Caki2 (cell line): ENCODE measurements at places on chromosomes 7 and 10.
A peak's percentile ranks its signal among the peaks of the same experiment; 100 is the strongest.

DNA sequence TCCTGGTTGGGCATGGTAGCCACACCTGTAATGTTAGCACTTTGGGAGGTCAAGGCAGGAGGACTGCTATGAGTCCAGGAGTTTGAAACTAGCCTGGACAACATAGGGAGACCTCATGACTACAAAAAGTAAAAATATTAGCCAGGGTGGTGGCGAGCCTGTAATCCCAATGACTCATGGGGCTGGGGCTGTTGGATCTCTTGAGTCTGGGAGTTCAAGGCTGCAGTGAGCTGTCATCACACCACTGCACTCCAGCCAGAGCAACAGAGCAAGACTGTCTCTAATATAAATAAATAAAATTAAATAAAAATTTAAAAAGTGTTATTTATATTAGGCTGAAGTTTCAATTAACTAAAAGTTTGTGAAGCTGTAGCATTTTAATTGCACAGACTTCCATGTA is 207.3 kb downstream of the NXPH1 start:
- DNase-seq: no peak

- DNase-seq: no peak
These were observed 85.0 kb upstream of the DDC start for GRCh38 chr7:50650057-50650664.

DNA sequence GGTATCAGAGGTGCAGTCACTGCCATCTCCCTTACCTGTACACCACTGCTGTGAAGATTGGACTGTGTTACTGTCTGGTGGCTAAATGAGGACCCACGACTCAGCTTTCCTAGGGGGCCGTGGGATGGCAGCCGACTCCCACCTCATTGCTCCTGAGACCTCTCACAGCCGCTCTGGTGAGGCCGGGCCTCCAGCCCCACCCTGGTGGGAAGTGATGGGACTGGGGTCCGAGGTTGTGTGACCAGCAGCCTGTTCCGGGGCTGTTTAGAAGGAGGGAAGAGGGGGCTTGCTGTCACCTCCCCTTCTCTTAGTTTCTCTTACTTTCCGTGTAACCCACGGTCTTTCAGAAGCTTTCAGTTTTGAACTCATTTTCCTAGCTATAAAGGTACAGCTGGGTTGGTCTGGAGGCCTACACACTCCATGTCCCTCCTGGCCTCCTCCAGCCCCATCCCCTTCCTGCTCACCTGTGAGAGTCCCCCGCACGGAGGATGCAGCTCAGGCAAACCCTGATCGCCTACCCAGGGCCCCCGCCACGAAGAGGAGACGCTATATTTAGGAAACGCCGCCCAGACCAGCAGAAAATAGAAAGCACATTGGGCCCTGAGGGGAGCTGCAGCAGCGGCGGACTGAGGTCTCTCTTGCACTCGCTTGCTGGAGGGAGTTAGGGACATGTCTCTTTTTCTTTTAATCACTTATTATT is 4.6 kb downstream of the EMX2 start:
- DNase-seq: no peak

DNA sequence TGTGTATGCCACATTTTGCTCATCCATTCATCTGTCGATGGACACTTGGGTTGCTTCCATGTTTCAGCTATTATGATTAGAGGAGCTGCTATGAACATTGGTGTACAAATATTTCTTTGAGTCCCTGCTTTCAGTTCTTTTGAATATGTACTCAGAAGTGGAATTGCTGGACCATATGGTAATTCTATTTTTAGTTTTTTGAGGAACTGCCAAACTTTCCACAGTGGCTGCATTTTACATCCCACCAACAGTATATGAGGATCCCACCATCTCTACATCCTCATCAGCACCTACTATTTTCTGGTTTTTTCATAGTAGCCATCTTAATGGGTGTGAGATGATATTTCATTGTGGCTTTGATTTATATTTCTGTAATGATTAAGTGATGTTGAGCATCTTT is 44.7 kb upstream of the ZMIZ2 start:
- DNase-seq: no peak

DNA sequence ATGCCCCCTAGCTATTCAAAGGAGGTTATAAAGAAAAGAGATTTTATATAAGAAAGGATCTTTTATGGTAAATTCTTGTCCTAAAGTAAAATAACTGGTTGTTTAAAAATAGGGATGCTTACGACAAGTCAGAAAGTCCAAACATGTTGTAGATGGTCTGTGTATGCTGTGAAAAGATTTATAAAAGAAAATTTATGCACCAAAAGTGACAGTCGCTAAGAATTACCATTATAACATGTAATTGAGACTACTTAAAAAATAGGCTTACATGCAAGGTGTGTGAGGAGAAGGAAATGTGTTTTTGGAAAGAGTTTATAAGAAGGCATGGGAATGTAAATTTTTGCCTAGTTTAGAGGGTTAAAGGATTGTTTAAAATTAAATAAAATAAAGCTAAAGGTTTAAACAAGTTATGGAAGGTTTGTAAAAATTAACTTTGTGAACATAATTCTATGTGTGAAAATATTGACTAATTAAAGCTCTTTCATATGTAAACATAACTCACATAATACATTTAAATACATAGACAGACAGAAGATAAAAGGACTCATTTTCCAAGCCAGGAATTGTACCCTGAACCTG is 118.5 kb downstream of the LYZL1 start:
- peak; percentile 16 for DNase-seq

- DNase-seq: no peak
These were observed 444.0 kb upstream of the MGMT start for GRCh38 chr10:129023082-129023481.

DNA sequence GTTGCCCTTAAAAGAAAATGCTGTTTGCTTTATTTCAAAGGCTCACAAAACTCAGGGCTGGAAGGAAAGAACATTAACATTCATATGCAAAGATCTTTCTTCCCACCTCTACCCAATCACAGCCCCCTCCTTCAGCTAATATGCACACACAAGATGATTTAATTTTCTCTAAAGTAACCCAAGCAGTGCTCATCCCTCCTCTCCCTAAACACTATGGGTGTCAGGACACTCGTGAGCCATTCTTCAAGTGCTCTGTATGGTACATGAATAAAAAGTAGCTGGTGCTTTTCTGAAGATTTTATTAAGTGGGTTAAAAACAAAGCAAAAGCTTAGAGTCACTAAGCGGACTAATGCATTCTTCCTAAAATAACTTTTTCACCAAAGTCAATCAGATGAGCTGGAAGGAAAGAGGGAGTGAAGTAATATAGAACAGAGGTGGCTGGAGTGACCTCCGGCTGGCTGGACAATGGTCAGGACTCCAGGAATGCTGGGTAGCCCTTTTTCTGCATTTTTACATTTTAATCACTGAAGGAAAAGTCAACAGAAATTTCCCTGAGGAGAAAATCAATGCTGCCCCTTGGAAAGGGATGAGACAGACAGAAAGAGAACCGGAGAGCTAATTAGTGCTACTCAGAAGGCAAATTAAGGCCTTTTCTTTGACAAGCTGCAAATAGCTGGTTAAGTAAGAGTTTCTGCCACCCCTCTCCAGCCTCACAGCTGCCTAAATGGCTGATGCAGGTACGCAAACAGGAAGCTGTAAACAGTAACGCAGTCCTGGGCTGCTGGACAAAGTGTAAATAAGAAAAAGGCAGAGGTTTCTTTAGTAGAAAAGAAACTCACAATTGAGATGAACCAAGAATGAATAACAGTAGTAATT is 6.6 kb downstream of the DGKI start:
- no peak for DNase-seq

DNA sequence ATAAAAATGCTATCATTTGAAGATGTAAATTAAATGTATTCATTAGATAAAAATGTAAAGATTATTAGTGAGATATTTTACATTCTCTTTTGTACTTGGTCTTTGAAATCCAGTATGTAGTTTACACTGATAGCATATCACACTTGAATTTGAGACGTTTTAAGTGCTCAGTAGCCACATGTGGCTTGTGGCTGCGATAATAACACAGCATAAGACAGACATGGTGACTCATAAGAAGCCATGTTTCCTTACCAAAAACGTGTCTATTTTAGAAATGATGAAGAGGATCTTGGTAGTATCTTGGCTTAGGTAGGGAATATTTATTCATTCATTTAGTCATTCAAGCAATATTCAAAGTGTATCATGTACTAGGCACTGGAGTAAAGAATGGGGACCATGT is 149.3 kb downstream of the POU6F2 start:
- no peak for DNase-seq

- no peak for DNase-seq
These were observed 89.4 kb upstream of the GPR26 start for GRCh38 chr10:123576706-123577105.

DNA sequence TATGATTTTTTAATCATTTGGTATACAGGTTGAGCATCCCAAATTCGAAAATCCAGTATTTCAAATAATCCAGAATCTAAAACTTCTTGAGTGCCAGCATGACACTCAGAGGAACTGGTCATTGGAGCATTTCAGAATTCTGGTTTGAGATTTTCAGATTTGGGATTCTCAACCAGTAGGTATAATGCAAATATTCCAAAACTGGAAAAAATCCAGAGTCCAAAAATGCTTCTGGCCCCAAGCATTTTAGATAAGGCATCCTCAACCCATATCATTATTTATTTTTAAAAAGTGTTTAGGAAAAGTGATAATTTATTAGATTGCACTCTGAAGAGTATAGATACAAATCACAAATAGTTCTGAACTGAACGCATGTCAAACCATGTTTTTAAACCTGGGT is 120.7 kb downstream of the VPS50 start:
- no peak for DNase-seq

- DNase-seq: no peak
These were observed 38.2 kb upstream of the BET1 start for GRCh38 chr7:94042381-94042780.

GRCh38 chr7:133108023-133108422 is 26.1 kb upstream of the CHCHD3 start:
- DNase-seq: no peak

GRCh38 chr7:151951672-151952338 is 4.4 kb upstream of the GALNTL5 start:
- DNase-seq: no peak

- DNase-seq: no peak
These were observed 61.1 kb downstream of the MKI67 start for GRCh38 chr10:128064970-128065580.

- no peak for DNase-seq
These were observed 28.6 kb downstream of the RTKN2 start for GRCh38 chr10:62239994-62240393.

- DNase-seq: peak; percentile 77
These were observed 80.3 kb downstream of the LRRC17 start for GRCh38 chr7:102992938-102993717.

- DNase-seq: no peak
These were observed 4.3 kb downstream of the LIPN start for GRCh38 chr10:88764110-88764509.

DNA sequence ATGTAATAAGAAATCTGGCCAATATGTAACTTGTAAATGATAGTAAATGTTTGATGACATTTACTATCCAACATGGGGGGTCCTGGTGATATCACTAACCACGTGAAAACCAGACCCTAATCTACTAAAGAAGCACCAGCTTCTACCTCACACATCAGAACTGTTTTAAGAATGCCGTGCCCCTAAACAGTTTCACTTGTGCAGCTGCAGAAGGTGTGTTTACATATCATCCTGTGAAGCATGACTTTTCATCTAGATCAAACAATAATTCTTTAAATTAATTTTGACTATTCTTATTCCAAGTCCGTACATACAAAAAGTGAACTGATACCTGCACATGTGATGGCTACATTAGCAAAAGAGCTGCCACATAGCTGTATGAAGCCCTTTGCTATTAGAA is 61.0 kb downstream of the STEAP1B start:
- no peak for DNase-seq

DNA sequence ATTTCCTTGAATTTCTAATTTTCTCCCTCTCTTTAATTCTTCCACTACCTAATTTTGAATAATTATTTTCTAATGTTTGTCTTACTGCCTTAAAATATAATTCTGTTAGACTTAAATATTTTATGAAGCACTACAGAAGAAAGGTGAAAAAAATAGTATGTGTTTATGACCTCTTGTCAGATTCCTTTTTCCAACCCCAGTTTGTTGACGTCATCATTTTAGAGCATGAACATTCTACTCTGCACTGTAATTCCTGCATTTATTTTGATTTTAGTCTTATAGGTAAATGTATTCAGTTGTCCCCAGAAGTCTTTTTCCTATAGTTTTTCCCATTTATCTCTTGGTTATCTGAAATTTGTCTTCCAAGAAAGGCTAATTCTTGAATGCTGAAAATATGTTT is 468.1 kb downstream of the SORCS3 start:
- no peak for DNase-seq

GRCh38 chr10:16891375-16892313 is 74.4 kb upstream of the RSU1 start:
- DNase-seq: peak; percentile 94

- DNase-seq: peak; percentile 90
These were observed at the start of gene CUEDC2 for GRCh38 chr10:102432162-102432950. Gene CUEDC2, minus strand, starts transcription at chr10:102432574. Its CDS starts 7,386 bp downstream, at chr10:102425188.

DNA sequence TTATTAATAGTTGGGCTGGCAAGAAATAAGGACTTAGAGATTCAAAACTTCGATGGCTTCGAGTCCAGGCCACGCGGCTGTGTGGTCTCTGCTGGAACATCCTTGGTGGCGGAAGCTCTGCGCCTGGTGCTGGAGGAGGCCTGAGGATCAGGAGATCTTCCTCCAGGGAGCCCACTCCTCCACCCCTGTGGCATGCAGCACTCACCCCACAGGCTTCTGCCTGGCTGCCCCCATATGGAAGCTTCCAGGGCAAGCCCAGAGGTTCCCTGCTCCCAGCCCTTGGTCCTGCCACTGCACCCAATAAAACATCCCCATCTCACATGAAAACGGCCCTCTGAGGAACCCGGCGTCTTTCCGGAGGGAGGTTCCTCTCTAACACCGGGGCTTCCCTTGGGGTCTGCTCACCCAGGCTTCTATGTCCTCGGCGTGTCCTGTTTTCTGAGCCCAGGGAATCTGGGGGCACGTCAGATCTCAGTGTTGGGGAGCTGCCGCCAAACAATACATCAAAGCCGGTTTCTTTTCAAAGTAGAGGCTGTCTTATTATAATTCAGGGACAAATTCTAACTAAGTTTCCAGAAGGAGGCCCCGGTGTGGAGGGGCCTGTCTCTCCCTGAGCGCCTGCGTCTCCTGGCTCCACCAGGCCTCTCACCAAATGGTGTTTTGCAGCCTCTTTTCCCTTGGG is 32.4 kb downstream of the CALML3 start:
- no peak for DNase-seq
